RWPE1 (cell line): ENCODE measurements at places on chromosomes 3 and 15.

DNA sequence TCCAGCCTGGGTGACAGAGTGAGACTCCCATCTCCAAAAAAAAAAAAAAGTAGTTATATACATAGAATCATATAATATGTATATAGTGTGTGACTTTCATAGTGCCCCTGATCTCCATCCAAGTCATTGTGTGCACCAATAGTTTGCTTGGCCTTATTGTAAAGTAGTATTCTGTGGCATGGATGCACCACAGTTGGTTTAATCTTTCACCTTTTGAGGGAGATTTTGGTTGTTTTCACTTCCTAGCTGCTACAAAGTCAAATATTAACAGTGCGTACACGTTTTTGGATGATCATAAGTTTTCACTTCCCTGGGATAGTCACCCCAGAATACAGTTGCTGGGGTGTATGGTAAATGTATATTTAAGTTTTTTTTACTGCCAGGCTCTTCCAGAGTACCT is 162.8 kb downstream of the PTPRG start:
- no peak for DNase-seq

GRCh38 chr3:84184937-84185336 is 773.9 kb upstream of the CADM2 start:
- no peak for DNase-seq

DNA sequence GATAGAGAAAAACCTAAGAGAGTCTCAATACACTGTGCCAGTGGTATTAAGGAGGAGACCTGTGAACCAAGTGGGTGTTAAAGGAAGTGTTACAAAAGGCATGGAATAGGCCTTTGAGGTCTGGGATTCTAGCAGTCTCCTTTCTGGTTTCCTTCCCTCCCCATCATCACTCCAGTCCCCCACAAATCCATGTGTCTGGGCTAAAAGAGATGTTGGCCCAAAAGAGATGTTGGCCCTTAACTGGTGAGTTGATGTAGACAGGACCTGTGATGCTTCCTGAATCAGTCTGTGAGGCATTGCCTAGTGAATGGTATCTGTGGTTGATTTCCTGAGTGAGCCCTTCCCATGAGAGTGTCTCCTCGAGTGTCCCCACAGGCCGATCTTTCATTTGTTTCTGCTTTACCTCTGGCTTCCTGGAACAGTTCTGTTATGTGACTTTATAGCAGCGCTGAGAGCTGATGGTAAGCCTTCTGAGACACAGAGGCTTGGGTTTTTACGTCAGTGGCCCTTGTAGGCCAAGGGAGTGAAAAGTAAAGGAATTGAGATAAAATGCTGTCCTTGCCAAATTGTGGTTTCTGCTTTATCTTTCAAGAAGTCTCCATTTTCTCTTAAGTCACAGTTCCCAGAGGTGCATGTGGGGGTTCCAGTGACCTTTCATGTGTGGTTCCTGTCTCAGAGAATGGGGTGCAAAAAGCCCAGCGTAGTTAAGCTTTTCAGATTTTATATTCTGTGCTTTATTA is 87.8 kb downstream of the KLHL25 start:
- DNase-seq: no peak

GRCh38 chr15:72319360-72319984 is 485 bp downstream of the CELF6 start:
- DNase-seq: peak; percentile 78

- peak; percentile 1 for DNase-seq
Observed at GRCh38 chr3:78529601-78530000, 1238.2 kb downstream of the ROBO1 start.

DNA sequence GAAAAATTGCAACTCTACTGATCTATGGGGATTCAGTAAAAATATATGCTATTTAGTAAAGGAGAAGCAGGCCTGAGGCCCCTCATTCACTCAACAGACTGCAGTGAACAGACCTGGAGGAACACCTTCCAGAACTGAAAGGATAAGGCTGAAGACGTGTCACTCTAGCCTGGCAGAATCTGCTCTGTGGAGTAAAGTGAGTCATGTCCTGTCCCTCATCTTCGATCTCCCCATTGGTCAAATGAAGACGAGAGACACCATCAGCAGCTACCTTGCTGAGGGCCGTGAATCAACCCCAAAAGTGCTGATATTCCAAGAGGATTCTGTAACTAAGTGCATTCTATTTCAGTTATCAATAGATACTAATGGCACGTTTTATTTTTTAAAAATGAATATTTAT is 359.7 kb downstream of the FGF12 start:
- no peak for DNase-seq

DNA sequence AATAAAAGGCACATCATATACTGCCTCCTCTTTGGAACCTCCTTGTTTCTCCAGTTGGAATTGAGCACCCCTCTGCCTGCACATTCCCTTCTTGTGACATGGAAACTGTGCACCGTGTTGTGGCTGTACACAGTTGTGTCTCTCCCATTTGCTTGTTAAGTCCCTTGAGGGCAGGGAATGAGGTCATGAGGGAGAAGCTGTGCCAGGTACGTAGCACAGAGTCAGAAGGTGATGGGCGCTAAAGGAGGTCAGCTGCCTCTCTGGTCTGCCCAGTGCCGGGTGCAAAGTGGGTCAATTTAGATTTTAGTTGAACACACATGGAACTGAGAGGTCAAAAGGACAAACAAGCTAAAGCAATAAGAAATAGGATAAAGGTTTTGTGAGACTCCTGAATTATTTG is 124.4 kb downstream of the FAM43A start:
- DNase-seq: no peak

GRCh38 chr3:138068579-138069174 is 46.7 kb downstream of the DZIP1L start:
- DNase-seq: peak; percentile 86

DNA sequence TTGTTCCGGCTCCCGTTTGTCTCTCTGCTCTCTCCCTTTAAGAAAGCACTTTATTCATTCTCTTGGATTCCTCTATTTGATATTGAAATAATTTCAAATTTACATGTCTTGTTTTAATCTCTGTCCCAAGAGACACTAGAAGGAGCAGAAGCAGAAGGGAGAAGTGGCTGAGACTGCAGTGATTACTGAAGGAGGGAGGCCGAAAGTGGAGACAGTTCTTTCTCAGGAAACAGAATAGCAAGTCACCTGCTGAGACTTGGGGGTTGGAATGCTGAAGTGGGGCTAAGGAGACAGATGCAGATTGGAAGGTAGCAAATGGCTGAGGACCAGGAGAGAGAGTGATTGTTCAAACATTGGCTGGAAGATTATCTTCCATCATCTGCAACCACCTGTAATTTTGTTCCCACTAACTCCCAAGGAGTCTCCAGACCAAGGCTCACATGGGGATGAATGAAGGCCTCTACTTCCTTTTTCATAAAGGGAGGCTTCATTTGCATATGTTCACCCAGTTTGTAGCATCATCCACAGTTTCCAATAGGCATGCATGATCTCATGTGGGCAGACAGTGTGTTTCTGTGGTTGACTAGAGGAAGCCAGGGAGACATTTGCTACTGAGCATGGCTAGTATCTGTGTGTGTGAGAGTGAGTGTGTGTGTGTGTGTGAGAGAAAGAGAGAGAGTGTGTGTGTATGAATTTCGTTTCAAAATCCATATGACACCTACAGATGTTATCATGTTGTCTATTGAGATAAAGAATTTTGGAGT is 24.0 kb downstream of the LTF start:
- DNase-seq: no peak

DNA sequence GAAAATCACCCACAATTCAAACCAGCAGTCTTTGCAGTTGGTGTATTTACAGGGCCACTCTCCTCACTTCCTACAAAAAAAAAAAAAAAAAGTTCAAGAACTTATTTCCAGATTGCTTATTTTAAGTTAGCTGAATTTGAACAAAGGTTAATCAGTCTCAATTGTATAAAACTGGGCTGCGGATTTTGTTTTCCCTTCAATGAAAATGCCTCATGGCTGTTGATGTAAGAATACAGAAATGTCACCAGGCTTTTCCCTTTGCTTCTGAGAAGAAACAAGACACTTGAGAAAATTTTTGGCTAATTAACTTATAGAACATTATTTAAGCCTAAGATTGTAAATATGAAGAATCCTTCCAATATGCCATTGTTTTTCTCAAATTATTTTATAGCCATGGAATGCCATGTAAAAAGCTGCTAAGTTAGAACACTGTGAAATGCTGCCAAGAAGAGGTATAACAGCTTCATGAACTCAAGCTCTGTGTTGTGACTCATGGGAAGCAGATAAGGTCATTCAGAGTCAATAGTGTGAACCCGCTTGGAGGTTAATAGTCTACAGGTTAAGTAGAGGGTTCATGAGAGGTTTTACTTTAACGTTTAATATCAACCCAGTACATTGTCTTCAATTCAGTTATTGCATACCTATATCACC is 84.3 kb upstream of the ABI3BP start:
- DNase-seq: no peak

GRCh38 chr3:169886671-169887070 is 16.9 kb upstream of the LRRC31 start:
- no peak for DNase-seq
